ENCODE measurements at places on chromosomes 2 and 18. TPM values are rescaled to one million over a fixed set of nuclear protein-coding genes. Genes with fewer than 3 reads are reported as not detected.

DNA sequence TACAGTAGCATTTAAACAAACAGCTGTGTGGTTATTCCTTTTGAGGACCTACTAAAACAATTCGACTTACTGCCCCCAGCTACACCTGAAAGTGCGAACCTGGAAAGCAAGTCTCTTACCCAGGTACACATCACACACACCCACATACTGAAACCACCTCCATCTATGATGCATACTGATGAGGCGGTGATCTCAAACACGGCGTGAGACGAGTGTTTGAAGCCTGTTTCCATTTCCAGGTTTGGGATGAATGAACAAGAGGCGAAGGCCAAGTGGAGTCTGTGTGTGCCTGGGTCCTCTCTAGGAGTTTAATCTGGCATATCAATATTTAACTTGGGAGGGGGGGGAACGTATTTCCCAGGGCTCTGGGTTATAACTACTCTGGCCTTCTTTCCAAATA lies 1.6 kb downstream of the TMEM185B start:
- no peak for DNase-seq
- H3K27me3 ChIP-seq = peaks cover 5% of the 10 kb centered on the region
- no peak overlapping the region for H3K27ac ChIP-seq
- peaks cover 10% of the 10 kb centered on the region for H3K4me1 ChIP-seq
- H3K4me3 ChIP-seq = no peak overlapping the region

- no peaks in the 10 kb centered on the region for H3K36me3 ChIP-seq
- H3K4me1 ChIP-seq = peaks cover under 1% of the 10 kb centered on the region
- H3K4me3 ChIP-seq = no peak overlapping the region
- no peak for DNase-seq
Measured at GRCh38 chr18:56709463-56709862, 58.3 kb downstream of the WDR7 start.

SATB2 gene
- polyA plus RNA-seq = 0.89 TPM

SOWAHC gene
- 8.5 TPM for polyA plus RNA-seq

ACKR3 gene
- polyA plus RNA-seq = 5.7 TPM
